Neural cell (in vitro differentiated cells): ENCODE measurements at places on chromosomes 11 and 22. TPM values are rescaled to one million over a fixed set of nuclear protein-coding genes. Genes with fewer than 3 reads are reported as not detected.

Gene KRTAP5-9
- not detected in 2 replicates for polyA plus RNA-seq

Gene MYO7A
- 0.30 and 0.61 TPM in 2 replicates for polyA plus RNA-seq

Gene OR52K1
- not detected in 2 replicates for polyA plus RNA-seq

Gene LRRC74B
- not detected in 2 replicates for polyA plus RNA-seq

Gene NEFH
- polyA plus RNA-seq: 0.05 and 0.42 TPM in 2 replicates

Gene RFPL3
- polyA plus RNA-seq: 0.50 TPM in 1 of 2 replicates, not detected in the other

Gene C11orf21
- polyA plus RNA-seq: not detected in 2 replicates
